ENCODE measurements at places on chromosomes 2 and 18.

GRCh38 chr2:15941481-15941850 lies 1.1 kb downstream of the MYCN start:
- DNase-seq = no peak

DNA sequence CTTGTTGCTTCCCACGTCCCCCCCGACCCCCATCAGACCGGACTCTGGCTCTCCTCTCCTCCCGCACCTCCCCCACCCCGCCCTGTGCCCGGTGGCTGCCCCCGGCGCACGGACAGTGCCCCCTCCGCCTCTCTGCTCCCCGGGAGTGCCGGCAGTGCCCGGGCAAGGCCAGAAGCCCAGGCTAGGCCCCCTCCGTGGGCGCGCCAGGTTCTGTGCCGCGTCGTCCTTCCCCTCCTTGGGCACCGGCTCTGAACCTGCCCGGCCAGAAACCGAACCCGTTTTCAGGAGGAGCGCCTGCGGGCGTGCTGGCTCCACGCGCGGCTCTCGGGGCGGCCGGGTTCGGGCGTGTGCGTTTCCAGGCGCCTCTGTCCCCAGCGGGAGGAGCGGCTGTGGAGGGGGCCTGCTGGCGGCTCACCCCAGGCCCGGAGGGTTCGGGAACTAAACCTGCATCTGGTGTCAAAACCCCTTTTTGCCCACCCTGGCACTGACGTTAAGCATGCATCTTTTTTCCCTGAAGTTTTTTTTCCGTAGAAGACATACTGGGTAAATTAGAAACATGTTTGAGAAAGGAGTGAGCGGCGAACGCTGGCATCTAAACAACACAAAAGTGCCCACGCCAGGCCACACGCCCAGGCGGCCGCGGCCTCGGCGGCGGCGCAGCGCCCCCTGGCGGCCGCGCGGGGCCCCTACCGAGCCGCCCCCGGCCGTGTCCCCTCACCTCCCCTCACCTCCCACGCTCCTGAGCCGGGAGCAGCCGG lies 123.9 kb upstream of the SLC1A4 start:
- DNase-seq = peak; percentile 47

- no peak for DNase-seq
Observed at GRCh38 chr2:32696439-32696838, 68.6 kb downstream of the TTC27 start.

- no peak for DNase-seq
Observed at GRCh38 chr2:19185086-19185485, 173.3 kb downstream of the OSR1 start.

DNA sequence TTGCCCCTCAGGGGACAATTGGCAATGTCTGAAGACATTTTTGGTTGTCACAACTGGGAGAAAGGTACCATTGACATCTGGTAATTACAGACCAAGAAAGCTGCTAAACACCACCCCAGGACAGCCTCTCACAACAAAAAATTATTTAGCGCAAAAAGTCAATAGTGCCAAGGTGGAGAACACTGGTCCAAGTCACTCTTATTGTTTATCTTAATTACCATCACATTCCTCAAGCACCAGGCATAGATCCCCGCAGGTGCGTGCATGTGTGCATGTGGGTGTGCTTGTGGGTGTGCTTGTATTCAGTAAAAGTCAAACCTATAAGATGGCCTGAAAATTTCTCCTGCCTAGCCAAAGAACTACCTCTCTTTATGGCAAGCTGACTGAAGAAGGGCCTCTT lies 74.9 kb upstream of the WDR75 start:
- no peak for DNase-seq

DNA sequence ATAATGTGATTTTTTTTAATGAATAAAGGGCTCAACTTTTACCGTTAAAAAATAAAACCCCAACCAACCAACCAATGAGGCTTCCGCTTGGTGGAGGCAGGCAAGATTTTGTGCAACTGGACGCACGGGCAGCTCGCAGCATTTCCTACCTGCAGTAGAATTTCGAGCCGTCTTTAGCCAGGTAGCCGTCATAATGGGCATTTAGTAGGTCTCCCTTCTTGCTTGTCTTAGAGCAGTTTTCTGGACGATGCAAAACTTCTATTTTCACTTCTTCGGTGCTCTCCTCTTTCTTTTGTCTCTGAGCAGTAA lies 316 bp downstream of the FKBP7 start:
- DNase-seq = no peak

- no peak for DNase-seq
Observed at GRCh38 chr2:17976871-17977746, 98.6 kb downstream of the KCNS3 start.

GRCh38 chr18:73408469-73408868 lies 540.7 kb upstream of the NETO1 start:
- DNase-seq = no peak

DNA sequence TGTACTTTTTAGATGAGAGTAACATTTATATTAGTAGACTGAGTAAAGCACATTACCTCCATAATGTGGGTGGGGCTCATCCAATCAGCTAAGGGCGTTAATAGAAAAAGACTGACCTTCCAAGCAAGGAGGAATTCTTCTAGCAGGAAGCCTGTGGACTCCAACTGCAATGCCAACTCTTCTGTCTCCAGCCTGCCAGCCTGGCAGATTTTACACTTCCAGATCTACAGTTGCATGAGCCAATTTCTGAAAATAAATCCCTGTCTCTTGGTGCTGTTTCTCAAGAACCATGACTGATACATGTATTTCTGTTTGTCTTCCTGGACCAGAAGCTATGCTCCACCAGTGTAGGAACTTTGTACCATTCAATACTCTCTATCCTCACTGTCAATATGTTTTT lies 69.0 kb upstream of the LMAN1 start:
- DNase-seq = no peak

- DNase-seq = no peak
Observed at GRCh38 chr2:138959031-138959430, 178.8 kb upstream of the NXPH2 start.

DNA sequence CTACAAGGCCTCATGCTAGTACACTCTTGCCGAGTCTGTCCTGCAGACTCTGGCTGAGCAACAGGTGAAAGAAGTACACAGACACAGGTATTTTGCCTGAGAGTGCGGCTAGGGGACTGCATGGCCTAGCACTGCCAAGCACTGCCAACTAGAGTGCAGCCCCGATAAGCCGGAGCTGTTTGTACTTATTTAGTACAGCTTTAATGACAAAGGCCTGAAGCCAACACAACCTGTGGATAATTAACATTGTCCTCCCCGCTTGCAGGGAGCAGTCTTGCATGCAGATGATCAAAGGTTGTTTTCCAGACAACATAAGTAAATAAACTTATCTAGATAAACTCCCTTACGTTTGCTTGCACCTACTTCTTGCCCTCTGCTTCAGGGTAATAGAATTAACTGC lies 63.7 kb upstream of the MMADHC start:
- DNase-seq = no peak

GRCh38 chr2:239307221-239307569 lies 93.6 kb downstream of the HDAC4 start:
- no peak for DNase-seq

- no peak for DNase-seq
Observed at GRCh38 chr2:28515176-28515751, 19.4 kb downstream of the PLB1 start.

DNA sequence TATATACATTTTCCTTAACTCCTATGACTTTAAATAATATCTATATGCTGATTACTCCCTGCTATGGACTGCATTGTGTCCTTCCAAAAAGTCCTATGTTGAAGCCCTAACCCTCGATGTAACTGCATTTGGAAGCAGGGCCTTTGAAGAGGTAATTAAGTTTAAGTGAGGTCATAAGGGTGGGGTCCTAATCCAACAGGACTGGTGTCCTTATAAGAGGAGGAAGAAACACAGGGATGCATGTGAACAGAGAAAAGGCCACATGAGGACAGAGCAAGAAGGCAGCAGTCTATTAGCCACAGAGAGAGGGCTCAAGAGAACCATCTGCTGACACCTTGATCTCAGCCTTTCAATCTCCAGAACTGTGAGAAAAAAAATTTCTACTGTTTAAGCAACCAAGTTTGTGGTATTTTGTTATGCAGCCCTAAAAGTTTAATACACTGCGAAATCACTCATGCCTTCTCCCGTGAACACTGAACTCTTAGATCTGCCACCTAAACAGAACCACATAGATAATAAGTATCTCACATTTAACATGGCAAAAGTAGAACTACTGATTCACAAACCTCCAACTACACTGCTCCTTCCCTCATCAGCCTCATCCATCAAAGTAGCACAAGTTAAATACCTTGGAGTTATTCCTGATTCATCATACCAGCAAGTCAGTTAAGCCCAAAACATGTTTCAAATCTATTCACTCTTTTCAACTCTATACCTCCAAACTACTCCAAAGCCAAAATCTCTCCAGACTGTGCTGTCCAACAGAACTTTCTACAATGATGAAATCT lies 65.4 kb downstream of the HIBCH start:
- DNase-seq = no peak

- peak; percentile 13 for DNase-seq
Observed at GRCh38 chr2:101486258-101486701, 11.4 kb upstream of the RFX8 start.

DNA sequence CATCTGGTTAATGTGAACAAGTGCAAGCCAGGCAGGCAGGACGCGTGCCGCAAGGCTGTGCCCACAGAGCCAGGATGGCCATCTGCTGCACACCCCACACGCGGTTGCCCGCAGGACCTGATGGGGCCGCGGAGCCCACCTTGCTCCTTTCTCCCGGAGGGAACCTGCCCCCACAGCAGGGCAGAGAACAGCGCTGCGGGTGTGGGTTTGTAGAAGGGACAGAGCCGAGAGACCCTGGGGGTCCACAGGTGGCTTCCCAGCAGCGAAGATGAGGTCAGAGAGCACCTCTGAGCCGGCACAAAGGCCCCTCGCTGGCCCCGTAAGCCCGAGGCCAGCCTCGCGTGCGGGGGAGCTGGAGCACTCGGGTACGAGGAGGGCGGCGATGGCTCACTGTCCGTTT lies 460.8 kb upstream of the SALL3 start:
- no peak for DNase-seq

DNA sequence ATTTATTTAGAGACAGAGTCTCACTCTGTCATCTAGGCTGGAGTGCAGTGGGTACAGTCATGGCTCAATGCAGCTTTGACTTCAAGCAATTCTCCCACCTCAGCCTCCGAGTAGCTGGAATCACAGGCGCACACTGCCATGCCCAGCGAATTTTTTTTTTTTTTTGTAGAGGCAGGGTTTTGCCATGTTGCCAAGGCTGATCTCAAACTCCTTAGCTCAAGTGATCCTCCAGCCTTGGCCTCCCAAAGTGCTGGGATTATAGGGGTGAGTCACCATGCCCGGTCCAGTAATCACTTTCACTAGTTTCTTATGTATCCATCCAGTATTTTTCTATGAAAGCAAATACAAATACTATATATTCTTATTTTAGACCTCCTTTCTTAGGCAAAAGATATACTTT lies 24.0 kb downstream of the PRKAG3 start:
- DNase-seq = no peak

GRCh38 chr2:74982577-74982976 lies 24.1 kb downstream of the POLE4 start:
- no peak for DNase-seq

GRCh38 chr2:16135913-16136310 lies 195.6 kb downstream of the MYCN start:
- DNase-seq = no peak

- no peak for DNase-seq
Observed at GRCh38 chr2:51247252-51247805, 215.4 kb upstream of the NRXN1 start.

- DNase-seq = no peak
Observed at GRCh38 chr2:204491528-204491927, 53.7 kb upstream of the PARD3B start.

DNA sequence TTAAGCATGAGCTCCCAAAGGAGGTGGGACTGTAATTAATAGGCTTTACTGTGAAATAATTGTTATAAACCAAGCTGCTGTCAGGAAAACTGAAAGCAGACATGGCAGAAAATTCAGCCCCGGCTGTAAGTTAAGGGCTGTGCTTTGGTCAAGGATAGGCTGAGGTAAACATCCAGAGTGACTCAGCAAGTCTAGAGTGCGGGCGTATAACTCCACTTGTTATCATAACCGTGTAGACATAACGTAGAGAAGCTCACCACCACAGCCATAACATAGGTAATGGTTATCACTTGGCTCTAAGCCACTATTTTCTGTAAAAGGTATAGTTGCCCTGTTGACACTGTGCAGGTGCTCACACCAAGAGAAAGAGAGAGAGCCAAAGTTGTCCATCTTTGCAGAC lies 316.8 kb downstream of the DCDC2C start:
- DNase-seq = no peak

Measured in stimulated activated CD4-positive, alpha-beta T cell treated with anti-CD3 and anti-CD28 coated beads, Interleukin-1b, Interleukin-23, amount 100 ng/mL, for 48 hours (primary cell).